ENCODE measurements at places on chromosomes 16 and 17.
A peak's percentile ranks its signal among the peaks of the same experiment; 100 is the strongest.

DNA sequence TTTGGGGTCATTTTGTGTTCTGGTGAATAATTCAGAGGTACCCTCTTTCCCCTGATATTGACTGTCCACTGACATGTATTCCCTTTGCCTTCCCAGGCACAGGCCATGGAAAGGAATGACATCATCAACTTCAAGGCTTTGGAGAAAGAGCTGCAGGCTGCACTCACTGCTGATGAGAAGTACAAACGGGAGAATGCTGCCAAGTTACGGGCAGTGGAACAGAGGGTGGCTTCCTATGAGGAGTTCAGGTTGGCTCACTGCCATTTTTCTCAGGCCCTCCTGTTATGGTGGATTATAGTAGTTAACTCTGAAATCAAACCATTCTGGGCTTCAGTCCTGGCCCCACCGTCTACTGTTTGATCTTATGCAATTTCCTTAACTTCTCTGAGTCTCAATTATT, 1.6 kb upstream of the EFTUD2 start:
- no peak for DNase-seq

DNA sequence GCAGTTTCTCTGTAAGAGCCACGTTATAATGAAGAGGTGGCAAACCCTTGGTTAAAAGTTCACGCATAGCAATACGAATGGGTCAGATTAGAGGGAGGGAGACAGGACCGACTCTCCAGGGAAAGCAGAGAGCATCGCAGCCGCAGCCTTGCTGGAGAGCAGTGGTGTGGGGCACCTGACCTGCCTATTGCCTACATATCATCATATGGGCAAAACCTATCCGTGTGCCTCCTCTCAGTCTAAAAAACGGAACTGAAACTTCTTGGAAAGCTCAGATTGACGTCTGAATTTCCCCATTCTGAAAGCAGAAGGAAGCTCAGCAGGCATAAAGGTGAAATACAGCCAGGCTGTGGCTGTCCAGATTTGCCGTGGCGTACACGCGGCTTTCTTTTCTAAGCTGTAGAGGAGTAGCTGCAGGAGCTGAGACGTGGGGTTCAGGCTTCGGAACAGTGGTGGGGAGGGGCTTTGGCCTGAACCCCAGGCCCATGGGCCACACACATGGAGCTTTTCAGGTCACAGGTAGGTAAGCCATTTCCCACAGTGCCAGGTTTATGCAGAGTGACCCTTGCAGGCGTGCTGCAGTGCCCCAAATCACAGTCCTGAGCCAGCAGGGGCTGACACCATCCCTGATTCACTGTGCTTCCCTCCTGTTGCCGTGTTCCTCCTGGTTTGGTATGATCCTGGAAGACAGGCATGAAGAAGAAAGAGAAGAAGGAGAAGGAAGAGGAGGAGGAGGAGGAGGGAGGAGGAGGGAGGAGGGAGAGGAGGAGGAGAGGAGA, 41.6 kb upstream of the TNRC6C start:
- peak; percentile 25 for DNase-seq

DNA sequence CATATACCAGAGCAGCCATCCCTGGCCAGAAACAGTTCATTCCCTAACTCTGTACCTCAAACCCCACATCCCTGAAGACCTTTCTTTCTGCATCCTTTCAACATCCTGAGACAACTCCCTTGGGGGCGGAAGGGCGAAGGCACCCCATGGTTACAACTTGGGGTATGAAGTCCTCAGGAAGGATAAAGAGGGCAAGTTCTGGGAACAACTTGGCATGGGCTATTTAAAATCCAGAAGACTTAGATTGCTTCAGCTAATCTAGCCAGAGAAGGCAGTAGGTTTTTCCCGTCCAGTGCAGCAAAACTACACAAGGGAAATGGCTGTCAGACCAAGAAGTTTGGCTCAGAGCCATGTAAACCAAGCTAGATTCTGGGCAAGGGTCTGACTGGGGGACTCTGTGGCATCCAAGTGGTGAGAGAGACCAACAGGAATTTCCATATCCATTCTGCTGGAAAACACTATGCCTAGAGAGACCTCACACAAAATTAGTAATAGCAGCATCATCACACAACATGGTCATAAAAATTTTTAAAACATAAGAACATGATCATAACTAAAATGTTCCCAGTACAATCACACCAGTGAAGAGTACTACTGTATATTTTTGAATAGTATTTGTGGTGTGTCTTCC, 113.2 kb downstream of the CDYL2 start:
- DNase-seq, result no peak

DNA sequence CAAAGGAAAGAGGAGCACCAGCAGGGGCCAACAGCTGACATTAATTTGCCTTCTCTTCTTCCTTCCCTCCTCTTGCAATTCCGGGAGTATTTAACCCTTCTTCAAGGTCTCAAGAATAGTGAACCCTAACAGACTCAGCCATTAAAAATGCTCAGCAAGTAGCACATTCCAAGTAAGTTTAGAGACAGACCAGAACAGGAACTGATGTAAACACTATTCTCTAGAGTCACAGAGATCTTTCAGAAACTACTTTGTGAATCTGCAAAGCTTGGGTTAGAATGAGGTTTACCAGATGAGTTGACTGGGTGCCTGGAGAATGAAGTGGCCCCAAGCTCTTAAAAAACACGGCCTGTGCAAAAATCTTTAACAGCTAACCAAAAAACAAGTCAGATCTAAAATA, 50.9 kb downstream of the TEX2 start:
- DNase-seq, result no peak

DNA sequence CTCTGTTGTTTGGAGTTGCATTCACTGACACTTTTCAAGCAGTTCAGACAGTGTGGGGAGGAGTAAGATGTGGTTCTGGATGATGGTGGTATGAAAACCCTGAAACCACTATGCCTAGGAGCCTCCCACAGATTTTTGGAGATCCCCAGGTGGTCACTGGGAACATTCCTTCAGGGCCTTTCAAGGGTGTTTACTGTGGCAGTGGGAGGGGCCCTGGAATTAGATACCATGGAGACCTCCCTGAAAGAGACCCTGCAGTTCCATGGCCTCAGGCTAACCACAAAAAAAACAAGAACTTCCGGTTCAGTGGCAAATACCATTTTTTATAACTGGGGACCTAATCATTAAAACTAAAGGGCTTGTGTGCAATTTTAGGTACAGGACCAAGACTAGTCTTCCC, 79.9 kb downstream of the TMEM100 start:
- DNase-seq, result no peak

DNA sequence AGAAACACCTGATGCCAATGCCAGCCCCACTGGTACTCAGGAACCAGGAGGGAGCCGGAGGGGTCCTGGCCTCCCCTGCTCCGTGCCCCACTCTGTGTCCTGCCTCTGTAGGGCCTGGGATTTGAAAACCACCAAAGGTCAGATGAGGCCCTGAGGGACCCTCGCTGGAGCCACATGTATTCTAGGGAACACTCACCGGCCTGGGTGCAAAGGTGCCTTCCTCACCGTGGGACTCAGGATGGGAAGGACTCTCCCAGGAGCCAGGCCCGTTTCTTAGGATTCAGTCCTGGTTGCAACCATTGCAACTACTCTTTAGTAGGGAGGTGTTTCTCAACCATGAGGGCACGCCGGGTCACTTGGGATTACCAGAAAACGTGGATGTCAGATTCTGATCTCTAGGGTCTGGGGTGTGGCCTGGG, 74.6 kb downstream of the N4BP1 start:
- DNase-seq, result no peak

Measured in CD4-positive, alpha-beta T cell treated with Interleukin-12 subunit alpha and Interleukin-12 subunit beta, for 1 hour (primary cell).